NCI-H774 (cell line): ENCODE measurements at places on chromosomes 12 and 14.

- DNase-seq = no peak
Observed at GRCh38 chr14:24312736-24313507, 1.6 kb downstream of the LTB4R start.

- no peak for DNase-seq
Observed at GRCh38 chr12:49671031-49671765, 36.0 kb downstream of the FMNL3 start.

- DNase-seq = no peak
Observed at GRCh38 chr14:79686196-79686595, 525.1 kb downstream of the DIO2 start.

GRCh38 chr14:60654334-60654821 lies 5.1 kb upstream of the SIX1 start:
- DNase-seq = no peak

DNA sequence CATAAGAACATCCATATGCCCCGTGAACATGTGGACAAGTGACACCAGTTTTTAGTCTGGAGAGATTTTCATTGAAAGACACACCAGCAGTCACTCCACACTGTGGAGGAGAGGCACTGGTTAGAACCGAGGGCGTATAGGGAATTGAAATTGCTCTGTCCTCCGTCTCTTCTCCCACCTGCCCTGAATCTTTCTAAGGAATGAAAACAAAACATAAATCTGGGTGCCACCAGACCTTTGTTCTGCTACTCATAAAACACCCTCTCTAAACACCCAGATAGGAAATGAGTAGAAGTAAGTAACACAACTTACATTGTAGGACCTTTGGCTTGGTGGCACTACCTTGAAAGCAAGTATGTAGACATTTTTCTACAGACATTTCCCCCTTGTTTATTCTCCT lies 37.1 kb upstream of the STON2 start:
- DNase-seq = no peak

- no peak for DNase-seq
Observed at GRCh38 chr12:130589540-130590317, 126.4 kb downstream of the RIMBP2 start.

DNA sequence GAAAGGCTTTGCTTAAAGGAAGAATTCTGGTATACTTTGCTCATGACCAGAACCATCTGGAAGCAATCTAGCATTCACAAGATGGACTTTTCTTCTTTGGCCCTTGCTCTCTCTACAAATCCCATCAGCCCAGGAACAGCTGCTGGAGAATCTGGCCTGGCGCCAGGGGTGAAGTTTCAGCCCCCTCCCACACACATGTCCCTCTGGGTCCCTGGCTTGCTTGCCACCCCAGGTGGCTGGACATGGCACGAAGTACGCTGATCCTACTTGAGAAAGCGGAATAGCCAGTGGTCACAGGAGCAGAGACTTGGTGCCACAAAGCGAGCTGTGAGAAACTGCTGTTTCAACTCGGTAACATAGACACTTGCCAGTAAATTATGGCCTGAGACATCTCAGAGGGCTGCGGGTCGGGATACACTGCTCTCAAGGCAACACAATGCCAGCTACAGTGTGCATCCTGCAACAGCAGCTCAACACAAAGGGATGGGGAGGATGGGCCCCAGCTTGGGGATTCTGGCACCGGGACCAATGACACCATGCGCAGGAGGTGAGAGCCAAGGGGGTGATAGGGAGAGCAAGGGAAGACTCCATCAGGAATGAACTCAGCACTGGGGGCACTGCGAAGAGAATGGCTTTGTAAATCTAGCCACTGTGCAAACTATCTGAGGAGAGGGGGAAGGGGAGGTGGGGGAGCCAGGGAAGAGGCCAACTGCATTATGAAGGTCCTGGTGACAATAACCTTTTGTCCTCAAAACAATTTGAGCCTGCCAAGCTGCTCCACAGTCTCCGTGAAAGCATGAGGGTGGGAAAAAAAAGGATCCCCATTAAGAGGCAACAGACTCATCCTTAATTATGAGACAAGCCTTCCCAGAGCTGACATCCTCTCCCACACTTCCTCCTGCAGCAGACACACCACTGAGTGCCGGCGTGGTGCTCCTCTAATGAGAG lies 219.9 kb downstream of the PPM1H start:
- no peak for DNase-seq

- DNase-seq = no peak
Observed at GRCh38 chr12:19654650-19655376, 215.5 kb downstream of the AEBP2 start.

- no peak for DNase-seq
Observed at GRCh38 chr12:23813206-23813605, 136.3 kb downstream of the SOX5 start.

DNA sequence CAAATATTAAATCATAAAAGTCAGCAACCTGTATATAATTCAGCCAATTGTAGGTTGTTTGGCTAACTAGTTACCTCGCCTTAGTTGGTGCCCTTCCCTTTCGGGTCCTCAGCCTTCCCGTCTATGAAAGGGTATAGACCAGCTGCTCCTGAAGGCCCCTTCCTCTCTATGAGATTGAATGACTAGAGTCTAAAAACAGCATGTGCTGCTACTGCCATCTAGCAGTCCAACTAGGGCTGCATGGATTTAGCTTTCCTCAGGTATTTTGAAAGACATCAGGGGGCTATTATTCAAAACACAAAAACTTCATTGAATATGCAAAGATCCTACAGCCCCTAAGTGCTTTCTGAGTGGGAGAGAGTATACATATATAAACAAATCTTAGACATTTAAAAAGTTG lies 37.0 kb upstream of the TMEM263 start:
- peak; percentile 53 for DNase-seq

DNA sequence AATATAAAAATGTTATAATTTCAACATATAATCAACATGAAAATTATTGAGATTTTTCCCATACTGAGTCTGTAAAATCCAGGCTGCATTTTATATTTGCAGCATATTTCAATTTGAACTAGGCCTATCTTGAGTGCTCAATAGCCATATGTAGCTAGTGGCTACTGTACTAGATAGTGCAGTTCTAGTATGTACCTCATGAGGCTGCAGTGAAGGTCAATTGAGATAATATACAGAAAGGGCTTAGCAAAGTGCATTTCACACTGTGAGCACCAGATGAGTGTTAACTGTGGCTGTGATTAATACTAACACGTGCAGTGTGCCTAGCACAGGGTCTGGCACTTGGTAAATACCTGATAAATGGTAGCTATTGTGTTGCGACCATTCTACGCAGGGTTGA lies 5.4 kb upstream of the SLC22A17 start:
- no peak for DNase-seq
